EH (cell line): ENCODE measurements at places on chromosomes 2 and 18.

DNA sequence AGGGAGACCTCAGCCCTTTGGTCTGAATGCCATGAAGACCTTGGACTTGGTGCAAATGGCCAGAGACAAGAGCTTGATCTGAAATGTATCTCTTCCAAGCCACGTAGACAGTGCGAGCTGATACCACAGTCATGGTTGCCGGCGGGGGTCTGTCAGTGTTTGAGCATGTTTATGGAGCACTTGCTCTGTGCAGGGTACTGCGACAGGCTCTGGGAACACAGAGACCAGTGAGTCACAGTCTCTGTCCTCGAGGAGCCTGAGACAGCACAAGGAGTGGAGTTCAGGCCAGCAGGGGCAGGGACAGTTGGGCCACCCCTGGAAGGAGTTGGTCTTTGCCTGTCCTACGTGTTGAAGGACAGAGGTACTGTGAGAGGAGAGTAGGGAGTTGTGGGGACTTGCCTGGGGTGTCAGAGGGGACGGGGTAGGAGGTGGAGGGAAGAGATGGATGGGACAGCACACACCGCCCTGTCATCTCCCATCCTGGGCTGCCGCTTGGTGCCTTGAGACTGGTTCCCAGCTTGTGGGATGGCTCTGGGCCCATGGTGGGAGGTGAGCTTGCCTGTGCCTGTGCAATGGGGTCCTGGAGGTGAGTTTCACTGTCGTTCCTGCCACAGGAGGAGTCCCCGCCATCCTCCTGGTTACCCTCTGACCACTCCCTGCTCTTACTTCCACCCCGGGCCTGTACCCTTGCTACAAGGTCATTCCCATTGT is 39.5 kb downstream of the ATP6V1C2 start:
- DNase-seq = no peak

GRCh38 chr2:35852-36251 is 10.5 kb downstream of the FAM110C start:
- no peak for DNase-seq

DNA sequence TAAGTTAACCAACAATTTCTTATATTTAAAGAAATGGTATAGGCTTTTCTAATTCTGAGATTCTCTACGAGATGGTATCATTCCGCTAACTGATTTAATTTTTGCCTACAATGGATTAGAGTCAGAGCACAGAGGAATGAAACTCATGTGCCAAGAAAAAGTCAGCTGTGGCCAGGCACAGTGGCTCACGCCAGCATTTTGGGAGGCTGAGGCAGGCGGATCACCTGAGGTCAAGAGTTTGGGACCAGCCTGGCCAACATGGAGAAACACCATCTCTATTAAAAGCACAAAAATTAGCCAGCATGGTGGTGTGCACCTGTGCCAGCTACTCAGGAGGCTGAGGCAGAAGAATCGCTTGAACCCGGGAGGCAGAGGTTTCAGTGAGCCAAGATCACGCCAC is 17.0 kb upstream of the TTN start:
- no peak for DNase-seq

- no peak for DNase-seq
Measured at GRCh38 chr2:5713101-5713500, 20.9 kb downstream of the SOX11 start.

DNA sequence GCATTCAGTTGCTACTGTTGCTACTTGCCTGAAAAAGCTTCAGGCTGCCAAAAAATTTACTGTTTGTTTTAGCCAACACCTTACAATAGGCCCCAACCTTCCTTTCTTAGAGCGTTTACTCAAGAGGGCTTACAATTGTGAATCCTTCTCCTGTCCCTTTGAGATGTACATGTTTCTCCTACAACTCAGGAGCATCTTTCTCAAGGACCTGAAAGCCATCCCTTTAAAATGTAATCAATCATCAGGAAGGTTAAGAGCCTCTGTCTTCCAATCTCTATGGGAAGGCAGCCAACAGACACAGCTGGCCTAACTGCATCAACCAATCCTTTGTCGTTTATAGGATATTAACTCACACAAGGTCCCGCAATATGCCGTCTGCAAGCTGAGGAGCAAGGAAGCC is 3.4 kb upstream of the IER3IP1 start:
- no peak for DNase-seq

- DNase-seq = no peak
Measured at GRCh38 chr2:182351427-182351826, 75.4 kb downstream of the PDE1A start.

GRCh38 chr2:187988348-187988747 is 303.3 kb upstream of the GULP1 start:
- no peak for DNase-seq

DNA sequence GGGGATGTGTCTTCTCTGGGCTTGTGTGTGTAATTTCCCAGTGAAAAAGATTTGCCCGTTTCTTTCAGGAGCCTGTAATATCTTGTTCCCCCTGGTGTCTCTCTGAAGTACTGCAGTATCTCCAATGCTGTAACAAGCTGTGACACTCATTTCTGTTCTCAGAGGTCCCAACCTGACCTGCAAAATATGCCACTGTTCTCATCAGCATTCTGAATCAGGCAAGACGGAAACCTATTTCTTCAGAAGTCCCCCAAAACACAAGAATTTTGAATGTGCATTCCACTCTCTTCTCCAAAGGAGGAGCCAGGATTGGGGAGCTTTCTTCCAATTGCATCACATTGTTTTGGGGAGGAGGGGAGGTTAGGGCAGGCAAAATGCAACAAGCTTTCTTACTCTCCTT is 77.0 kb upstream of the CNGA3 start:
- DNase-seq = peak; percentile 61

- no peak for DNase-seq
Measured at GRCh38 chr2:85400023-85400422, 10.1 kb downstream of the CAPG start.

DNA sequence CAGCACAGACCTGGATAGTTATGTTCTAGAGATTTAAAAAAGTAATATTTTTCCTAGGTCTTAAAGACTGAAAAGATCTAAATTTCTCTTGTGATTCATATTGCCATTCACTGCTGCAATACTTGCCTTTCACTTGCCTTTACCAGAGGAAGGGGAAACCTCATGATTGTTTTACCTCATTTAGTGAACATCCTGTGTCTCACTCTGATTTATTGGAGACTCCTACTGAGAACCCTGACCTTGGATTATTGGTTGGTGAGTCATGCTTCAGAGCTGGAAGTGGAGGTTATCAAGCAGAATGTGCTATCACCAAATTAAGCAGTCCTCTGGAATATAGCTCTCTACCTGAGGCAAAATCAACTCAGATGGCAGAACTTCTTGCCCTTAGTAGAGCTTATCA is 500.5 kb downstream of the TSN start:
- peak; percentile 41 for DNase-seq

DNA sequence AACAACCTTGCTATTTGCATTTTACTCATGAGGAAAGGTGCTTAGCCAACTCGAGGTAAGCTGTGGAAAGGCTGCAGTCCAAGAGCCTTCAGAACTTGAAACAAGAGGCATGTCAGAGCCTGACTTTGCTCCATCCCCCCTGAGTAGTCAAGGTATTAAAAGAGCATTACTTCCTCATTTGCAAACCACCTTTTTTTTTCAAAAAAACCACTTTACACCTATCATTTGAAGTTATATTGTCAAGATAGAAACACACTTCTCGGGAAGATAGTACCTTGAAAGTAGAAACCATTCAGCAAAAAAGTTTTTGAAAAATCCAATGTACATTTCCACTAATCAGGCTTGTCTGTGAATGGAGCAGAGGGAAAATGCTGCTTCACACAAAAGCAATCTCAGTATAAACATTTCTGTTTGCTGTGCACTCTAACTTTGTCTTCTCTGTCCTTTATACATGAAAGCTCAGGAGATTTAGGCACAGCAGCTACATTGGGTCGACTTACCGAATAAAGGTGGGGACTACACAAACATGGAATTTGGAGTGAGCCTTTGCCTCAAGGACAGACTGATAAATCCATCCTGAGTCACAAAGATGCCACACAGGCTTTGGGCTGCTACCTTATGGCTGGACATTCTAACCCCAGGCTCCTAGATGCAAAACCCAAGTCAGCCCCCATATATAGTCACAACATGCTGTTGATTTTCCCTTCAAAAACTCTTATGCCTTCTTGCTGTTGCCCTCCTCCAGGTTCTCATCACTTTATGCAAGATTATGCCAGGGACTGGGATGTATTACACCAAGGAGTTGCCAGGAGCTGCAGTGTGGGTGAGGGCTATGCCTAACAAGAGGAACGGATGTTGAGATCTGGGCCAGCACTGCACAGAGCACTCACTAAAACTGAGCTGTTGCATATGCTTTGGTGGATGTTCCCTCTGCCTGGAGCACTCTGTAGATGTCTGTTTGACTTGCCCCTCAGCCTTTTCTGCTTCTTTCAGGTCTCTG is 41.4 kb upstream of the EML4 start:
- no peak for DNase-seq

DNA sequence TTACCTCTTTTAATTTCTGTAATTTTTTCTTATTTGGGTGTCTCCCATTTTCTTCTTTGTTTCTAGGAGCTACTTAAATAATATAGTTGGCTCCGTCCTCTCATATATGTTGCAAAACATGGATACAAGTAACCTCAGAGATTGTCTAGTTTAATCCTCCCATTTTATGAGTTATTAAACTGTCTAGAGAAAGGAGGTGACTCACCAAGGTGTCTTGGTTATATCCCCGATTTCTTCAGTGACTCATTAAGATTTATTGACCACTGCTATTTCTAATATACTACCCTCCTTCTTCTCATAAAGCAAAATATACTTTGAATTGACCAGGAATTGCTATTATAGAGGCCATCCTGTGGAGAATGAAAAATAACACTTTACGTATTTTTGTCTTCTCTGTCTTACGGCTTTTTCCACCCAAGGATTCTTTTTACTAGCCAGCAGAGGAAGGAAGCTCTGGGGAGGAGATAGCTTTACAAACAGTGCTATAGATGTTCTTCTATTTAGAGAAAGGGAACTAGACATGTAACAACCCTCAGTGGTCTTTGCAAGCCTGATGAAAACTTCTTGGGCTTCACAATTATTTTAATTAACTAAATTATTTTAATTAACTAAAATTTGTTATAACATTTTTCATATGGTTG is 300.4 kb upstream of the TNP1 start:
- peak; percentile 19 for DNase-seq

GRCh38 chr2:237662671-237663093 is 35.3 kb downstream of the LRRFIP1 start:
- DNase-seq = peak; percentile 96

DNA sequence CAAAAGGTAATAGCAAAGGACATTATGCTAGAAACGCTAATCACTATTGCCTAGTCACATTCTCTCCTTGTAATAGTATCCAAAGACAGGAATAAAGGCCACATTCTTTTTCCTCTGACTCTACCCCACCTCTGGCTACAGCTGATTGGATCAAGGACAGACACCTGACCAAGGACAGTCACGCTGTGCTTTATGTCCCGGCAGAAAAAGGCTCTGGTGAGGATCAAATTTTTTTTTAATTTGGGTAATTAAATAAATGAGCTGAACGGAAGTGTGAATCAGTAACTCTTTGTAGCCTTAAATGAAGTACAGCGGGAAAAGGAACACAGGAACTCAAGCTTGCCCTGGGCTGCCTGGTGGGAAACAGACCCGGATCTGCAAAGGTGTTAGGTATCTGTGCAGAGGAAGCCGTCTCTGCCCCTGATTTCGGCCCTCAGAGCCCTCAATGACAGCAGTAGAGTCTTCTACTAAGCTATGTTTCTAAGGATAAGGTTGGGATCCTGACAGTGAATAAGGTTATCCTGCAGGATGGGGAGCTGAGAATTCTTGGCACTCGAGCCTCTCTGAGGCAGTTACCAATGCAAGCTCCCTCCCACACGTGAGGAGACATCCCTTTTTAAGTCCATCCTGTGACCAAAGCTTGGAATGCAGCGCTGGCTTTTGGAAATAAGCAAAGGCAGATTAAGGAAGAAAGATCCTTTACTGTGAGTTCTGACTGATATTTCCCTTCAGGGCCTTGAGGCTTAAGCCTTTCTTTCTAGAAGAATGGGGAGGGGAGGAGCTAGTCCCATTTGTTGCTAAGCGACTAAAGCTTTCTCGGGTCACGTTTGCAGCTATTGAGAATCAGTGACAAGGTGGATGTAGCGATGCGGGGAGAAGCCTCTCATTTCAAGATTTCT is 37.8 kb upstream of the IKZF2 start:
- peak; percentile 74 for DNase-seq

GRCh38 chr2:168079236-168079635 is 168.2 kb downstream of the STK39 start:
- DNase-seq = no peak

DNA sequence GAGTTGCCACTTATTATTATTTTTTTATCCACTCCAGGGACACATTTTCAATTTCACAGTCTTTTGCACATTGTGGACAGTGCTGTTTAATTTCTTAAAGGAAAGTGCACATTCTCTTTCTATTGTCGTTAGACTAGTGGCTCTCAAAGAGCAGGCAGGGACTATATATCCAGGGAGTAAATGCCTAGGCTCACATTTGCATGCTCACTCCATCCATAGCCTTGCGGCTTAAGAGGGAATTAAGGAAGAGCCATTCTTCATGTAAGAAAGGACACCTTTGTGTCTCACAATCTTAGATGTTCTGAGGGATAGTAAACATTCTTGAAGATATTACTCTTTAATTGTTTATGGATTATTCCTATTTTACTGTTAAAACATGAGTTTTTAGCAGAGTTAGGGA is 70.8 kb downstream of the FIGN start:
- DNase-seq = no peak

- DNase-seq = no peak
Measured at GRCh38 chr2:110983133-110983532, 137.6 kb upstream of the BCL2L11 start.

GRCh38 chr2:28680657-28681056 is 71.0 kb upstream of the PPP1CB start:
- DNase-seq = no peak

GRCh38 chr2:215833531-215834162 is 179.7 kb downstream of the MREG start:
- peak; percentile 34 for DNase-seq

GRCh38 chr2:152428800-152429582 is 94.0 kb downstream of the FMNL2 start:
- DNase-seq = no peak

GRCh38 chr2:160394153-160394552 is 99.5 kb downstream of the RBMS1 start:
- peak; percentile 46 for DNase-seq

- no peak for DNase-seq
Measured at GRCh38 chr18:79569720-79570119, 109.9 kb upstream of the CTDP1 start.

- peak; percentile 39 for DNase-seq
Measured at GRCh38 chr2:186256540-186256939, 229.5 kb upstream of the ZC3H15 start.

GRCh38 chr2:209525834-209526281 is 102.0 kb downstream of the MAP2 start:
- DNase-seq = peak; percentile 94

DNA sequence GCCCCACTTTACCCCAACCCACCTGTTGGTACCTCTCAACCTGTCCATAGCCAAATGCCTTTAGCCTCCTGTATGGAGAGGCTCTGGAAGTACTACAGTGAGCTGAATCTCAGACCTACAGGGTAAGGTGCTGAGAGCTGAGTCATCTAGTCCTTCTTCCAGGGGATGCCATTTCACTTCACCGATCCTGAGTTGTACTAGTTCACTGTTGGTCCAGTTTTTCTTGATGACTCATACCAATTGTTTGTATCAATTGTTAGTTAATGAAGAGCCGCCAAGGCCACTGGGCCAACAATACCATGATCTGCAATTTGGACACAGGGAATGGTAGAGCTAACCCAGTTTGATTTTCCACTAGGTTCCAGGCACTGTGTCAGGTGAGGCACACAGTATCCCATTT is 257.0 kb downstream of the CLIP4 start:
- no peak for DNase-seq

GRCh38 chr2:230827774-230828271 is 36.9 kb upstream of the ITM2C start:
- DNase-seq = no peak

- peak; percentile 8 for DNase-seq
Measured at GRCh38 chr2:158668001-158668765, 126.9 kb upstream of the DAPL1 start.
